ENCODE measurements at places on chromosomes 3 and 15.

DNA sequence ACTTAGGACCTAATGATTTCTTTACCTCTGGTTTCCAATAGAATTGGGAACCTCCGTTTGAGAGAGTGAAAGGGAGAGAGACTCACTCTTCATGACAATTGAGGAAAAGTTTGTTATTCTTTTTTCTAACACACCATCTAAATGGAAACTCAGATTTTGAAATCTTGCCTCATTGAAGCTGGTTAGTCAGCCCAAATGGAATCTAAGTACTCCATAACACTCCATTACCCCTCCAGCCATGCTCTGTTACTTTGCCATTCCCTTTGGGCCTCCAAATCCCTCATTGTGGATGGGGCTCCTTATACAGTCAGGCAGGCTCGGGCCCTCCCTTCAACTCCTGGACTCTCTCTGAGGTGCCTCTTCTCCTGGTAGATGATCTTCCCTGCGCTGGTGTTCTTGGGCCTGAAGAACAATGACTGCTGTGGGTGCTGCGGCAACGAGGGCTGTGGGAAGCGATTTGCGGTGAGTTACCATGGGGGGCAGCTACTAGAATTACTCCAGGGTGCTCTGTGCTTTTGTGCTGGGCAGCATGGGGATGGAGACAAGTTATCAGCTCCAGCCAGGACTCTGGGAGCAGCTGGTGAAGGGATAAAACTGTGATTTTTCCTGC lies 1.1 kb downstream of the TM4SF4 start:
- no peak for DNase-seq

DNA sequence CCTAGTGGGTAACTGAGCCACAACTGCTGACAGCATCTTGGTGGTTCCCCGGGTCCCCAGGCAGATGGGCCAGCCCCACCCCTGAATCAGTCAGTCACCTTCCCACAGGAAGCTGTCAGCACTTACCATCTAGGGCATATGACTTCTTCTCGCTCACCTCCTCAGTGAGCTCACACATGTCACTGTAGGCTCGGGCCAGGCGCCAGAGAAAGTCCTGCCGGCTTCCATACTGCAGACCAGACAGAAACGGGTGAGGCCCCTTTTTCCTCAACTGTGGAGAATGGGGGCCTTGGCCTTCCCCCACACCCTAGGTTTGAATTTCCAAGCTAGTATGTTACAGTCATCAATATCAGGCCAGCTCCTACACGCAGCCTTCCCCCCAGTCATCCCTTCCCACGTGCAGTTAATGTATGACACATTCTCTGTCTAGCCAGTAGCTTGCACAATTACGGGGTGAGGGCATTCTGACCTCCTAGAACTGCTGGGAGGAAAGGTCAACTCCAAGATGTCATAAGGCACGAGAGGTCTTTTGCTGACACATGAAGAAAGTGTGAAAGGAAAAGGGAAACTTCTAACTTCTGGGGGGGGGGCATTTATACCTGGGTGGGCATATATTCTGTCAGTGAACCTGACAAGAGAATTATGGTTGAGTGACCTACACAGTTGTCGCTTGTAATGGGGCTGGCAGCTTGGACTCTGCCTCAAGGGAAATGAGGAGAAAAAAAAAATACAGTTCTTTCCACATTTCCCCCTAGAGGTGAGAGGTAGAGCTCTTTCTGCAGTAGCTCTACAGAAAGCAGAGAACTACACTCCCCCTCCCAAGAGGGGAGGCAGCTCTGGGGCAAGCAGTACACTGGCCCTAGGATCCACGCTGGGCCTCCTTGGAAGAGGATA lies 10.9 kb downstream of the RMDN3 start:
- no peak for DNase-seq

DNA sequence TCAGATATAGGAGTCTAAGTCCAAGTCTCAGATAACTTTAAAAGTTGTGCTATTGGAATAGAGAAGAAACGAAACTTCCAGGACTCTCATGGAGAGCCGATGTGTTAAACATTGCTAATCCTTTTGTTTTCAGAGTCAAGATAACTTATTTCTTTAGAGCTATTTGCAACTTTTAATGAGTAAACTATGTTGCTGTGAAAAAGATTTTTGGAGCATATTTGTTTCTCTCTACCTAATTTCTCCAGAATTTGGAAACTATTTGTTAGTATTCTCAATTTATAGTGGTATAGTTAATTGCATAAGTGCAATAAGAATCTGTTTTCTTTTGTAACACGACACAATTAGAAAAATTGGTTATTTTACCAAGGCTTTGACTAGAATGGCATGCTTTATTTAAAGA lies 588.9 kb downstream of the NTRK3 start:
- DNase-seq, result no peak

DNA sequence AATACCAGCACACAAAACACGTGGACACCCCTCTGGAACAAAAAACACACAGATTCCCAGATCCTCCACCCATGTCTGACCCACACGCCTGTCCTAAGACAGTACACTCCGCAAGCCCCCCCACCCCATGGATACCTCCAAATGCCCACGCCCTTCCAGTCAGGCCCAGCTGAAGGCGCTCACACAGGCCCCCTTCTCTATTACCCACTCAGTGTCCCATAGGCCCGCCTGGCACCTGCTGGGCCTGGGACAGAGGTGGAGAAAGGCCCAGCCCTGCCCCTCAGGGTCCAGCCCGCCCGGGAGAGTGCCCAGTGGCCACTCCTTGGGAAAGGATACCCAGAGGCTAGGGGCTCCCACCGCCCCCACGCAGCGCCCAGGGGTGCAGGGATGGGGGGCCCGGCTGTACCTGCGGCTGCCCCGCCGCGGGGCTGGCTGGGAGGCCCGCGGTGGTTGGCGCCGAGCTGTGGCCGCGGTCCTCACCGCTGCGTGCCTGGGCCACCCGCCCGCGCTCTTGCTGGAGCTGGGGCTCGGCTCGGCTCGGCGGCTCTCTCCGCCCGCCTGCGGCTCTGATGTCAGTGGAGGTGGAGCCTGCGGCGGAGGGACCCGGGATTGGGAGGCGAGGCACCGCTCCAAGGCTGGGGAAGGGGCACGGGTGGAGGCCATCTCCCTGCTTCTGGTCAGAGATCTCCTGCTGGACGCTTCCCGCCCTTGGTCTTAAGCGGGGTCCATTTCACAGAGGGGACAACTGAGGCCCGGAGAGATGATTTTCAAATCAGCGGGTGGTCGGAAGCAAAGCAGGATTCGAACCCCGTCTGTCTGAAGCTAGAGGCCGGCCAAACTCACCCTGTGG lies at the start of gene CAMK1:
TSS of gene CAMK1 (minus strand) at position 522 of the 850 bp plus-strand sequence. CDS start 2,198 bp downstream, outside the sequence.
- peak; percentile 16 for DNase-seq

DNA sequence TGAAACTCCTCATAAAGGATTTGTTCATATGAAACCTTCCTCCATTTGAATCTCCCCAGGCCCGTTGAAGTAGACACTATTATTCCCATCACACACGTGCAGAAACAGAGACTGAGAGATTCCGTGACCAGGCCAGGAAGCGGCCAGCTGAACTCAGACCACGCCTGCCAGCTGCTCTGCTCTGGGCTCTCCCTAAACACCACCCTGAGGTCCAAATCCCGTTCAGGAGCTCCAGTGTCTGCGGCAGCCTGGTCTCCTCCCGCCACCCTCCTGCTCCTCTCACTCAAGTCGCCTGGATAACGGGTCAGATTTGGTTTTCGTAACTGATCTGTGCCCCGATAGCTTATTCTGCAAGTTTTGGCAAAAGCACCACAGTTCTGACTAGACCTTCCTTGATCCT lies 53.6 kb upstream of the SNRPA1 start:
- no peak for DNase-seq

- DNase-seq, result no peak
Measured at GRCh38 chr15:43931119-43931518, 104.3 kb downstream of the WDR76 start.

GRCh38 chr3:103195216-103195615 lies 760.4 kb downstream of the ZPLD1 start:
- no peak for DNase-seq

- no peak for DNase-seq
Measured at GRCh38 chr3:48915296-48915695, 3.3 kb upstream of the ARIH2 start.

- no peak for DNase-seq
Measured at GRCh38 chr3:11247362-11247761, 24.8 kb upstream of the ATG7 start.

DNA sequence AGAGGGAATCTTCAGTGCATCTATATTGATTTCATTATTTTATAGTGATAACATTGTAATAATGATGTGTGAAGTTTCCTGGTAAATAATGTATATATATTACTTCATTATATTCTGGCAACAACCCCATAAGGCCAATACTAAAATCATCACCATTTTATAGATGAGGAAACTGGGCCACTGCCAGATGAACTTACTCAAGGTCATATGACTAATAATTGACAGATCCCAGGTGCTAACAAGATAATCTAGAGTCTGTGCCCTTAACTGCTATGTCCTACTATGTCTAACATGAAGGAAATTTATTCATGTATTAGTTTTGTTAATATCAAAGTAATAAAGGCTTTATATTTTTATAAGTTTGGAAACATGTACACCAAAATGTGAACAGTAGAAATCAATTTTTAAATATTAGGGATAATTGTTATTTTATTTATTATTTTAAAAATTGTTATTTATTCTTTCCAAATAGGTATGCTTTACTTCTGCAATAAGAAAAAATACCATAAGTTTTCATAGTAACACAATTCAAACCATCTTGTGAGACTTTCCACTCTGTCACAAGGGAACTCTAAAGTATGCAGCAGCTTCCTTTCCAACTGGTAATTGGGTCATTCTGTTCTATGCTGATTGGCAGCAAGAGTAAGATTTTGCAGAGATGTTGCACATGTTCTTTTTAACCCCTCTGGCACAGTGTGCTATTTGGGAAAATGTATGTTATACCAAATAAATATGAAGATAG lies 90.8 kb upstream of the CMC1 start:
- DNase-seq, result no peak

DNA sequence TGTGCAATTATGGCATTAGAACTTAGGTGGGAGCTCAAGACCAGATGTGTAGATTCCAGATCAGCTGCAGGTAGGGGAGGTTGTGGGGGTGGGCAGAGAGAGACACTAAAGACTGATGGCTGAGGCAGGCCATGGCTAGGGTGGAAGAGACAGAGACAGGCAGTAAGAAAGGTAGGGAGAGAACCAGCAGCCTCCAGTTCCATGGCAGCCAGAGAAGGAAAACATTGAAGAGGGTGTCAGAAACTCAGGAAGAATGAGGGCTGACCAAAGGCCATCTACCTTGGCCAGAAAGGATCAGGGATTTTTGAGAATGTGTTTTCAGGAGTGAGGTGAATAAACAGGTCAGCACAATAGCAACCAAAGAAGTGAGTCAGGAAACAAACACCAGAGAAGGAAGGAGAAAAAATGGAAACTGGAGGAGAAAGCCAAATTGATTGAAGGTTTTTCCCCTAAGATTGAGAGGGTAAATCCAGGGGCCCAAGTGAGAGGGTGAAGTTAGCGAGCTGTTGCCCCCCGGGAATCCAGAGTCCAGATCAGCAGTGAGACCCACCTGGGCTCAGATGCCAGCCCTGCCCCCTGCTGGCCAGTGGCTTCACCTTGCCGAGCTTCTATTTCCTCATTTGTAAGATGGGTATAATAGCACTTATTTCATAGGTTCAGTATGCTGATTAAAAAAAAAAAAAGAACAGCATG lies 41.0 kb downstream of the ABHD2 start:
- no peak for DNase-seq

DNA sequence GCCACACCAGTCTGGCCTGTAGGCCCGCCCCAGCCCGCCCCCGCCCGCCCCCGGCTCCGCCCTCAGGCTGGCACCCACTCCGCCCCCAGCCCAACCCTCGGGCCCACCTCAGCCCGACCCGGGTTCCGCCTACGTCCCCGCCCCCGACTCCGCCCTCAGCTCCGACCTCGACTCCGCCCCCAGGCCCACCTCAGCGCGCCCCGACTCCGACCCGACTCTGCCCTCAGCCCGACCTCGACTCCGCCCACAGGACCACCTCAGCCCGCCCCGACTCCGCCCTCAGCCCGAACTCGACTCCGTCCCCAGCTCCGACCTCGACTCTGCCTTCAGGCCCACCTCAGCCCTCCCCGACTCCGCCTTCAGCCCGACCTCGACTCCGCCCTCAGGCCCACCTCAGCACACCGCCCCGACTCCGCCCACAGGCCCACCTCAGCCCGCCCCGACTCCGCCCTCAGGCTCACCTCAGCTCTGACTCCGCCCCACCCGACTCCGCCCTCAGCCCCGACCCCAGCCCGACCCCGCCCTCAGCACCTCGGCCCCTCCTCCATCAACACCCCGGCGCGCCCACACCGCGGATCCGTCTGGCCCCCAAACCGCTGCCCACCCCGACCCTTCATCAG lies at the start of gene RAB43:
TSS of gene RAB43 (minus strand) at position 13 of the 620 bp plus-strand sequence. CDS start 315 bp downstream, outside the sequence.
- peak; percentile 50 for DNase-seq

DNA sequence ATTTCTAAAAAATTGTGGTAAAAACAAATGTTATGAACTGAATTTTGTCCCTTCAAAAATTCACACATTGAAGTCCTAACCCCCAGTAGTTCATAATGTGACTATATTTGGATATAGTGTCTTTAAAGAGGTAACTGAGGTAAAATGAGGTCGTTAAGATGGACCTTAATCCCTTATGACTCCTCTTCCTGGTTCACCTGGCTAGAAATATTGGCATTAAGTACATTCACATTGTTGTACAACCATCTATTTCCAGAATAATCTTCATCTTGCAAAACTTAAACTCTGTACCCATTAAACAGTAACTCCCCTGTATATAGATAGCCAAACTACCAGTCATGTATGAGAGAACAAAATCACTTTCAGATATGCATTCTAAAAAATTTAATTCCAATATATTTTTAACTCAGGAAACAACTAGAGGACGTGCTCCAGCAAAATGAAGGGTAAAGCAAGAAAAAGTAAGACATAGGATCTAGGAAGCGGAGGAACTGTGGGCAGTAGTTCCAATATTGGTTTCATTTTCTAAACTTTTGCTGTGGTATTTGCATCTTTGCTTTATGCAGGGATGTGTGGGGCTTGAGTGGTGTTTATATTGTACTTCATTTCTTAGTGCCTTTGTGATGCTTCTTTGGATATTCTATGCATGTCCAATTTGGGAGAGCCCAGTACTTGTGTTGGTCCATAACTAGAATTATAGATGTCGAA lies 36.7 kb upstream of the IL20RB start:
- no peak for DNase-seq

GRCh38 chr3:154642145-154642544 lies 212.2 kb upstream of the GPR149 start:
- no peak for DNase-seq

- no peak for DNase-seq
Measured at GRCh38 chr3:173708191-173708590, 310.6 kb downstream of the NLGN1 start.

DNA sequence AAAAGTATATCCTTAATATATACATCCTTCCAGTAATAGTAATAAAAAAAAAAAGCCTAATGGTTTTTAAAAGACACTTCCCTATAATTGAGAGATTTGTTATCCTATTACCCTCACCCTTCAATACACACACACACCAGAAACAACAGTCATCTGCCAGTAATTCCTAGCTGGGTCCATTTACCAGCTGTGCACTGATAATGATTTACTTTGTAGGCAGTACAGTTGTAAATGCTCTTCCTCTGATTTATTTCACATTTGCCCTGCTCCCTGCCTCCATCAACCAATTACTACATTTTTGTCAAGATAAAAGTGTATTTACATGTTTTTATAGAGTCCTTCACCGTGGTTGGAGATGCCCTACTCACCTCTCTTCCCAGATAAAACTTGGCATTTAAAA lies 12.4 kb downstream of the TPM1 start:
- no peak for DNase-seq
